Omental fat pad (tissue), 4 donors: ENCODE measurements at places on chromosomes 5 and 9.

GRCh38 chr5:132074772-132075718, 1.5 kb downstream of the CSF2 start:
- DNase-seq = no peak

DNA sequence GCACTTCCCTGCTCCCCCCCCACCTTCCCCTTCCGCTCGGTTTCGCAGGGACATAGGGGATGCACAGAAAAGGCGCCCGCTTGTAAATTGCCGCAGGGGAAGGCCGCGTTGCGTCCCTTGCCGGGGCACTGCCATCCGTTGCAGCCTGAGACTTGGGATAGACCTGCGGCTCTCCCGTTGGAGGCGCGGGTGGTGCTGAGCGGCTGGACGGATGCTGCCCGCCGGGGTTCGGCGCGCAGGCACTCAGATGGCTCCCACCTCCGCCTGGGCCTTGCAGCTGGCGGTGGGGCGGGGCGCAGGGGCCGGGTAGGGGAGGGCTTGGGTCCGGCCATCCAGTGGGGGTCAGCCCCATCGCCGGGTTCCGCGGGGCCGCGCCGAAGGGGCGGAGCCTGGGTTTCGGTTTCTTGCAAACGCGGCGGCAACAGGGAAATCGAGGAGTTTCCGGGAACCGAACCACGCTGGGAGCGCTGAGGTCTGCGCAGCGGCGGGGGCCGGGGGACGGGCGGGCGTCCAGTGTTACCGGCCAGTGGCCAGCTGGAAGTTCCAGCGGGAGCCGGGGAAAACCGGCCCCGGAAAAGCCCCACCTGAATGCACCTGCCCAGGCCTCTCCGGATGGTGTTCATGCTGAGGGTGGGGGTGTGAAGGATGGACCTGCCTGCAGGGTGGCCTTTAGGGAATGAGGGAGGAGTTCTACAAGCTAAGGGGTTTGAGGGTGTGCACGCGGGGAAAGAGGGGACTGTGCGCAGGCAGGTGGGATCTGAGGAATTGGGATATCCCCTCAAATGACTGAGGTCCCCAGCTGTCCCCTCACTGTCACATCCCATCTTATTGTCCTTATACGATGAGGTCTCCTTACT, 6.3 kb upstream of the IRF1 start:
- DNase-seq = peak; percentile 82

- DNase-seq = no peak
These were observed 18.7 kb downstream of the XRCC4 start for GRCh38 chr5:83095957-83096539.

GRCh38 chr9:72589667-72590521, 68.5 kb downstream of the TMC1 start:
- DNase-seq = no peak

DNA sequence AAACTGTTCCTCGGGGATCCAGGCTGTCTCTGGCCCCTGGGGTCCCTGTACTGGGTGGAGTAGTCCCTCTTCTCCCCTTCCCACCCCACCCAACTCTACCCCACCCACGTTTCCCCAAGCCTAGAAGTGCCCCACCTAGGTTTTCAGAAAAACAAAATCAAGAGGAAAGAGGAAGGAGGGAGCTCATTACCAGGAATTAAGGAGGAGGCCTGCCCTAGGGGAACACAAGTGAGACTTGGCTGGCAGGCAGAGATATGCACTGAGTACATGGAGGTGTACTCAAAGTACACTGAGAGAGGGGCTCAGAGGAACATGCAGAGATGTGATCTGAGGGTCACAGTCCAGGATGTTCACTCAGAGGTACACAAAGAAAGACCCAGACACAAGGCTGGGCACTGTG, 10.2 kb downstream of the AQP3 start:
- no peak for DNase-seq

DNA sequence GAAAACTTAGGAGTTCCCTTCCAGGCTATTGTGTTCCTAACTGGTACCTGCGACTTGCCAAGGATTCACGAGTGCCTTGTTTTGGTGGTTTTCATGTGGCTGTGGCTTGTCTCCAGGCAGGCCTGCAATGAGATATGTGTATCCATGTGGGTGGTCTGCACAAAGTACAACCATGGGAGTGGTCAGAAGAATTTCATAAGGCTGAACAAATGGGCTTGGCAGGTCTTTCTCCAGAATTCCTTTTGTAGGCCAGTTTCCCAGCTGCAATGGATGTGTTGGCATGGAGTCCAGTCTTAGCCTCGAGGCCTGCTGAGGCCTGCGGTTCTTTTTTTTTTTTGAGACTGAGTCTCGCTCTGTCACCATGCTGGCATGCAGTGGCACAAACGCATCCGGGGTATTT, 28.8 kb upstream of the MELK start:
- DNase-seq = no peak

DNA sequence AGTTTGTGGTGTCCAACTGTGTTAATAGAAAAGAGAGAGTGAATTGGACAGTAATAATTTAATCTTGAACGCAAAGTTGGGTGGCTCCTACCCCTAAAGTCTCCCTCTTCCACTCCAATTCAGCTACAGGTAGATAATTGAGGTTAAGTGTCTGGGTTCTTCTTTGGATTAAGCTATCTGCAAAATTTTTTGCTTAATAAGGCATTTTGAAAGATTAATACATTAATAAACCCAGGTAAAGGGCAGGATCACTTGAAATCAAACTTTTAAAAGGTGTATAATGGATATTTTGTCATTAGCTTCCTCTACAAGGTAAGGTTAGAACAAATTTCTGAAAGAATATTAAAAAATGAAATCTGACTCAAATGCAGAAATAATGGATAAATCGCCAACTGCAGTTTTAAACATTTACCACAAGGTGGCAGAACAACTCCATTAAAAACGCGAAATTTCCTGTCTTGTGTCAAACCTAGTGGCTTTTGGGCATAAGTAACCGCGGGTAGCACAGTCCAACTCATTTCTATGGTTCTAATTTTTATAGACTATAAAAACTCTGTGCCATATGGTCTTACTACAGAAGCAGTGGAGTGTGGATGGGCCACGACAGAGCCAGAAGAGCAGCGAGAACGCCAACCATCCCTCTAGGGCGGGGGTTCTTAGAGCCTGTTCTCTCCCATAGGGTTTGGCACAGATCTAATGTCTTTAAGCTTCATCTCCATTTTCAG, 276.5 kb downstream of the ARHGEF28 start:
- no peak for DNase-seq

- DNase-seq = peak; percentile 36
These were observed 65.6 kb downstream of the COL5A1 start for GRCh38 chr9:134707031-134707680.

- DNase-seq = no peak
These were observed 4.4 kb upstream of the TMEM268 start for GRCh38 chr9:114606597-114607207.

DNA sequence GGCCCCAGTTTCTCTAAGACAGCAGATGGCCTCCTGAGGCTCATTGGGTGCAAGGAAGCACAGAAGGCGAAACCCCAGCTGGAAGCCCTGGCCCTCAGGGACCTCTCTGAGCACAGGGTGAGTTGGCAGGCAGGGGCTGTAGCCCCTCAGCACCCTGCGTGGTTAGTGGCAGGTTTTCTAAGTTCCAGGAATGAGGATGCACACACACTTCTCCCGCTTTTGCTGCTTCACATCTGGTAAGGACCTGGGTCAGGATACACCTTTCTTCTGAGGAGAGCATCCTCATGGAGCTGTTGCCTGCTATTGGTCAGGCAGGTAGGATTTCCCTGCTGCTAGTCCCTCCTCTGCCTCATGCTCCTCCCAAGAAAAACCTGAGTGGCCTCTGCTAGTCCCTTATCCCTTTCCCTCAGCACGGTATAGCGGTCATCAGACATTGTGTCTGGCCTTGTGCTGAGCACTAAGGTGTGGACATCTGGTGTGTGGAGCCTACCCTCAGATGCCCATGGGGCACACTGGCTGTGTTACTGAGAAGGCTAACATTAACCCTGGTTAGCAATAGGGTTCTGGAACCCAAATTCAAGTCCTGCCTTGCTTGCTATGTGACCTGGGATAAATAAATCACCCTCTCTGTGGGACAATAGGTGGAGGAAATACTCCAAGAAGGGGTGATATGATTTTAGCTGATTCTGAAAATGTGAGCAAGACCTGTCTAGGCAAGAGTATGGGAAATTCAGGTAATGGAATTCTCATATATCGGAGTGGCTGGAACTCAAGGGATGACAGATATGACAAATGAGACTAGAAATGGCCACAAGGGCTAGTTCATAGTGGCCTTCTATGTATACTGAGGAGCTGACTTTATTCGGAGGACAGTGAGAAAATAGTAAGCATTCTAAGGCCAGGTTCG, 1.6 kb downstream of the SLC22A4 start:
- no peak for DNase-seq

GRCh38 chr9:125134976-125135375, 8.4 kb downstream of the SCAI start:
- no peak for DNase-seq

- no peak for DNase-seq
These were observed 9.1 kb downstream of the ARHGAP26 start for GRCh38 chr5:142779163-142779840.

- no peak for DNase-seq
These were observed 13.2 kb upstream of the HSPB3 start for GRCh38 chr5:54442271-54442670.
